ENCODE measurements at places on chromosomes 7 and 10. TPM values are rescaled to one million over a fixed set of nuclear protein-coding genes. Genes with fewer than 3 reads are reported as not detected.

Gene CCNJ
- polyA plus RNA-seq, result 8.9 TPM

Gene SPDYE17
- not detected for polyA plus RNA-seq

Gene NPC1L1
- 0.07 TPM for polyA plus RNA-seq

Gene CCDC186
- polyA plus RNA-seq, result 2.5 TPM

Gene H2AZ2
- 305 TPM for polyA plus RNA-seq

Gene ZNF273
- polyA plus RNA-seq, result 13.3 TPM

Gene HMX3
- polyA plus RNA-seq, result 20.5 TPM

All from K562 (cell line).